ENCODE measurements at places on chromosomes 11 and 22. TPM values are rescaled to one million over a fixed set of nuclear protein-coding genes. Genes with fewer than 3 reads are reported as not detected.

GRCh38 chr22:43402128-43402527 is 9.7 kb upstream of the MPPED1 start:
- DNase-seq = peak; percentile 43

DNA sequence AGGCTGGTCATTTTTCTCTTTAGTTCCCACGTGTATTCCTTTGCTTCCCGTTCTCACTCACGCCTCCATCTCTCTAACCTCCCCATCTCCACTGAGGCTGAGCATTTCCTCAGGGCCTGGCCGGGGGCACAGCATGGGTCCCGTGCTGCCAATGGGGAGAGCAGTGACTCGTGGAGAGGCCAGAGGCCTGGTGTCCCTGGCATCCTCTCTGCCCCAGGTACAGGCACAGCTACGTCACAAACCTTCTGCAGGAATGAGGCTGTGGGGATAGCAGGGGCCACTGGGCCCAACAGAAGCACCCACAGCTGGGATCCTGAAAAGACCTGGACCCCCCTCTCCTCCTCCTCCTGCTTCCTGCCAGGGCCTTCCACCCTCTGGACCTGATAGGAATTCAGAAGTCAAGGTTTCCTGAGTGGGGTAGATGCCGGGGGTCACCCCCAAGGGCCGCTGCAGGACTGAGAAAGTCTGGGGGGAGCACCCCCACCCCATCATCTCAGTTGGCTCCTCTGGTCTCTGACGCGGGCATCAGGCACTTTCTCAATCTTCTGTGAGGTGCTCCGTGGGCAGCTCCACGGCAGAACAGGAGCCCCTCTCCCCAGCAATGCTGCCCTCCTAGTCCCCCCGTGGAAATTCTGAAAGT is 11.8 kb downstream of the PNPLA5 start:
- DNase-seq = no peak

SHANK2 gene
- not detected for total RNA-seq

DNA sequence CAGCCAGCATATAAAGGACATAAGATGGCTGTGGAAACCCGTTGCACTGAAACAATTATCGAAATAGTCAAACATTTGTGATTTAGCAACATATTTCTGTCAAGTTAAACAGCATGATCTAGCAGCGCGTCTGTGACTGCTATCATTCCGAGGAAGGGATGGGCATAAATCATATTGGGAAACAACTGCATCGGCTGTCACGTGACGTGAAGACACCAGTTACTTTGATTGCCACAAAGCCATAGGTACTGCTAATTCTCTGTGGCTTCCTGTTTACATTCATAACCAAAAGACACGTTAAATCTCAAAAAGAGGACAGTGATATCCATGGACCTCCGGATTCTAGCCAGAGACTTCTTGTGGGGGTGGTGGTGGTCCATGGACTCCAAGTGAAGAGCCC is 87.8 kb downstream of the CACNA1I start:
- DNase-seq = no peak

DERL3 gene
- total RNA-seq = 16.3 TPM

BMAL1 gene
- not detected for total RNA-seq

Data from Karpas-422 (cell line).